Iris pigment epithelial cell (primary cell): ENCODE measurements at places on chromosomes 5 and 9.
A peak's percentile ranks its signal among the peaks of the same experiment; 100 is the strongest.

DNA sequence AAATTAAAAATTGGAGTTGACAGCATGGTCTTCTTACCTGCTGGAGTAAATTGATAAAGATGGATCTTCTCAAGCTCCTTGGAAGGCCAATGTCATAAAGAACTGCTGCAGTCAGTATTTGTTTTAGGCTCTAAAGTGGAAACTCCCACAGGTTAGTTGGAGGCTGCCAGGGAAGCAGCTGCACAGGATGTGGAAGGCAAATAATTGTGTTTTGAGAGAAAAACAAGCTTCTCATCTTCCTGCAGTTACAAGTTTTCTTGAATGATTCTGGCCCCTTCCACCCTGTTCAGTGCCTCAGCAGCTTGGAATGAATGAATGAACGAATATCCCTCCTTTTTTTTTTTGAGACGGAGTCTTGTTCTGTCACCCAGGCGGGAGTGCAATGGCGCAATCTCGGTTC, 13.9 kb downstream of the MROH2B start:
- DNase-seq: no peak

- peak; percentile 91 for DNase-seq
These were observed at the start of gene RAI14 for GRCh38 chr5:34656001-34656699. TSS of gene RAI14 (plus strand) at chr5:34656328. CDS start at chr5:34686920, 30,592 bp downstream.

DNA sequence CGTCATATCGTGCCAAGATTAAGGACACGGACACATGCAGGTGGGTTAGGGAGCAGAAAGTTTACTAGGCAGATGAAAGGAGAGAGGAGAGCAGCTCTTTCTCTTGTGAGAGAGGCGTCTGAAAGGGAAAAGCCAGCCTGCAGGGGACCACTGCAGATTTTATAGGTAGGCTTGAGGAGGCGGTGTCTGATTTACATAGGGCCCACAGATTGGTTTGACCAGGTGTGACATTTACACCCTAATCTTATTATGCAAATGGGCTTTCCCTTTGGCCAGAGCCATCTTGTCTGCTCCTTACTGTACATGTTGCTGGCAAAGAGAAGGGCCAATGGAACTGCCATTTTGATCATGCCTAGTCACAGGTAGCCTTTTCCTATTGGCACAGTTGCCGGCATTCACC, 137.2 kb upstream of the TAF11L2 start:
- no peak for DNase-seq

- no peak for DNase-seq
These were observed 126.4 kb downstream of the DOCK2 start for GRCh38 chr5:169763376-169764017.

DNA sequence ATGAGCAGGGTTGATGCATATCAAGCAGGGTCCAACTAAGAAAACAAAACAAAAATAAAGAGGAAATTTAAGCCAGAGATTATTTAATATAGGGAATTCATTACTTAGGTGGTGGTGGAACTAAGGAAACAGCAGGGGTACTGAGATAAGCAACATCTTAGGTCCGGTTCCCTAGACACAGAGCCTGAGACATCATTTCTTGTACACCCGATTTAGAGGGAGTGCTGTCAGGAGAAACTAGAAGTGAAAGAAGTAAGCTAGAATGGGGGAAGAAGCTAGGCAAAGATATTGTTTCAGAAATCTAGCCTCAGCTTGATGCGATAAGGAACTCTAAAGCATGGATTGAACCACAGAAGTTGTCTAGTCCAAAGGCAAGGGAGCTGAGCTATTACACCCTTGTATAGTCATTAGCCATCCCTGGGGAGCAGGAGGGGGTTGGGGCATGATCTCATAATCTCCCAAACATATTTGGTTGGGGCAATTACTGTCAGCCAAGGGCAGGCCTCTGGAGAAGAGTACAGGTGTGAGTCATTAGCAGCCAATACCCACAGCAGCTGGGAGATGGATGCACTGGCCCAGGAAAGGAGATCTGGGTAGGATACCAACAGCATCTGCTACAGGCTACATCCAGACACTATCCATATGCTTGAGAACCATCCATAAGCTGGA, 194.5 kb downstream of the ARL15 start:
- DNase-seq: no peak

DNA sequence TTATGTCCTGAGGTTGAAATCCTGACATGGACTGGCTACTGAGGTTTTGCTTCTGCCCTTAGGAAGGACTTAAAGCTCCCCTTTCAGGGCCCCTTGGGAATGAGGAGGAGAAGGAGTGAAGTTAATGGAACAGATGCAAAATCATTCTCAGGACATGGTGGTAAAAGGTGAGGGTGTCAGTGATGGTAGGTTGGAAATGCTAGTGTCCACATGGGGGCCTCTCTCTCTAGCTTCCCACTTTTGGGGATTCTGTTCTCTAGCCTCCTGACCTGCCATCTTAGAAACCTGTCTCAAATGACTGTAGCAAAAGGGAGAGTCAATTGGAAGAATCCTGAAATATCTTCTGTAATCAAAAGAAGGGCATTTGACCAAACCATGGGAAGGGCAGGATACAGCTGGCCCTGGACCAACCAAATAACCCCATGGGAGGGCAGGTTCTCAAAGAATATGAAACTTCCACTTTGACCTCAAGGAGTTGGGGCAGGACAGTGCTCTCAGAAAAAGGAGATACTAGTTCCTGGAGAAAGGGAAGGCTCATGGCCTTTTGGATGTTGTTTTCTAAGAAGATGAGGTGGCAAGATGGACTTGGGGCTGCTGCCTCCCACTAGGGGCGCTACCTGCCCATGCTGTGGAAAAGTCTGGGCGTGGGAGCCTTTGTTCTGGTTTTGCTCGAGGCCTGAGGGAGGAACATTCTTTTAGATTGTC, 21.2 kb upstream of the MLANA start:
- no peak for DNase-seq

DNA sequence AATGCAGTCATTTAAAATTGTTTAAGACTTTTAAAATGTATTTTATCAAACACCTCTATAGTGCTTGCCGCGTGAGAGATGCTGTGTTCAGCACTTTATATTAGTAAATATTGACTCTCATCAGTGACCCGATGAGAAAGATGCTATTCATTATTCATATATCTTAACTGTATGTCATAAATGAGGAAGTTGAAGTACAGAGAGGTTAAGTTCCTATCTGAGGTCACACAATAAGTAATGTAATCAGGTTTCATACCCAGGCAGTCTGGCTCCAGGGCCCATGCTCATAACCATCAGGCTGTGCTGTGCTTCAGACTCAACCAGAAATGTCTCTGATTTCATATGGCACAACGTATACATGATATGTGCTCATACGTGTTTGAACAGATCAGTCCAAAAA, 119.0 kb downstream of the SV2C start:
- no peak for DNase-seq

- DNase-seq: peak; percentile 12
These were observed 83.0 kb upstream of the IFNK start for GRCh38 chr9:27440888-27441740.

- no peak for DNase-seq
These were observed 6.6 kb downstream of the ARL10 start for GRCh38 chr5:176371621-176372539.

DNA sequence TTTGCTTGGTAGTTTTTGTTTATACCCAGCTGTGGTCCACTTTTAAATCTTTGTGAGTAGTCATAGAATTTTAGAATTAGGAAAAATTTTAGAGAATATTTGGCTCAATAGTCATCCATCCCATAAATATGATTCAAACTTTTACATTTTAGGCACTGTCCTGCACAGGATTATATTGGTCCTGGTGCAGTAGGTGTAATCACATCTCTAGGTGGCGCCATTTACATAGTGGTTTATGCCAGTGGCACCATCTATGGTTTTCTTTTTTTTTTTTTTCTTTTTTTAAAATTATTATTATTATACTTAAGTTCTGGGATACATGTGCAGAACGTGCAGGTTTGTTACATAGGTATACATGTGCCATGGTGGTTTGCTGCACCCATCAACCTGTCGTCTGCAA, 260.7 kb upstream of the KCNN2 start:
- peak; percentile 70 for DNase-seq

DNA sequence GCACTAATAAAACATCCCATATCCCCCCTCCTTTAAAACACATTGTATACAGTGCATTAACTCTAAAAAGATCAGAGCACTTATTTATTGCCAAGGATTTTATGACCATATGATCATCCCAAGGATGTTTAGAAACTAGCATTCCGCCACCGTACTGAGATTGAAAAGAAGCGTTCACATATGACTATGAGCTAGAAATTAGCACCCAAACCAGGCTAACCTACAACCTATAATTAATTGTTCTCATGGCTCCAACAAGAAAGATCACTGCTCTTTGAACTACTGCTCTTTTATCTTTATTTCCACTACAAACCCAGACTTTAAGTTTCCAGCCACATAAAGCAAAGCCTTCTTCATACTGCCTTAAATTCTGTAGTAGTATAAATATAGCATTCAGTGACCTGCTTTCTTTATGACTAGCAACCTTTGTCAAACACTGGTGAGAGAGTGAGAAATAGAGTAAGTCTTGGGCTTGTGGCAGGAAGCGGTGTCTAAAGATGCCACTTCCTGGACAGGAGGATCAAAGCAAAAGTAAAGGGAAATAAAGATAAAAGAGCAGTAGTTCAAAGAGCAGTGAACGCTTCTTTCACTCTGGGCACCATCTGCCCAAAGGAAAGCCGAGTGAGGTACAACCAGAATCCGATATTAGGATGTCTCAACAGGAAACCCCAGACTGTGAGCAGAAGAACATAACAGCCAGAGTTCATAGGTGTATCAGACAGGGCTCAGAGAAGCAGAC, 151.1 kb upstream of the ERCC6L2 start:
- DNase-seq: no peak

DNA sequence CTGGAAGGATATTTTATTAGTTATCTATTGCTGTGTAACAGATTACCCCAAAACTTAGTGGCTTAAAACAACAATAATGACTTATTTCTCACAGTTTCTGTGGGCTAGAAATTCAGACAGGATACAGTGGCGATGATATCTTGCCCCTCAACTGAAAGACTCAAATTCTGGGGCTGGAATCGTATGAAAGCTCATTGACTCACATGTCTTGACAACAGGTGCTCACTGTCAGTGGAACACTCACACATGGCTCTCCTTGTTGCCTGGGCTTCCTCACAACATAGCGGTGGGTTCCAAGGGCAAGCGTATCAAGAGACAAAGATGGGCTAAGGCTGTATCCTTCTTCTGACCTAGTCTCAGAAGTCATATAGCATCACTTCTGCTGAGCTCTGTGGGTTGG, 3.7 kb upstream of the GNPDA1 start:
- no peak for DNase-seq

- peak; percentile 26 for DNase-seq
These were observed 172.9 kb downstream of the GLIS3 start for GRCh38 chr9:4126996-4127395.

DNA sequence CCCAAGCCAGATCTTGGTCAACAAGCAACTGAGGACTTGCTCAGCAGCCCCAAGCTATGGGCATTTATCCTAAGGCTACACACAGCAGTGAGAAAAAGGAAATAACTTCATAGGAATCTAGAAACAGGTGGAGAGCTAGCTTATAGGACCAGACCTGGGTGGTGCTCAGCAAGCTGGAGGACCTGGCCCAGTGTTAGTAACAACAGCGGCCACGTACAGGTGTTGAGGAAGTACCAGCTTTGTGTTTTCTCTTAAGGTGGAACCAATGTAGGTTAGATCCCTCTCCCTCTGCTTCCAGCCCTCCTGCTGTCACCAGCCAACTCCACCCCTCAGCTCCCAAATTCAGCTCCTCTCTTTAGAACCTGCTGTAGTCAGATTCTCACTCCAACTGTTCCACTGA, 43.4 kb downstream of the IRF1 start:
- DNase-seq: no peak

GRCh38 chr5:73962801-73963425, 336.9 kb downstream of the ARHGEF28 start:
- peak; percentile 60 for DNase-seq

GRCh38 chr5:159440235-159440634, 109.9 kb upstream of the IL12B start:
- DNase-seq: no peak

- DNase-seq: no peak
These were observed 39.7 kb downstream of the TLE1 start for GRCh38 chr9:81649475-81650240.

GRCh38 chr5:114249823-114250222, 112.0 kb upstream of the KCNN2 start:
- DNase-seq: peak; percentile 83

- no peak for DNase-seq
These were observed 35.3 kb downstream of the THBS4 start for GRCh38 chr5:80070338-80071056.

GRCh38 chr5:96714450-96714849, 52.3 kb downstream of the CAST start:
- DNase-seq: no peak

DNA sequence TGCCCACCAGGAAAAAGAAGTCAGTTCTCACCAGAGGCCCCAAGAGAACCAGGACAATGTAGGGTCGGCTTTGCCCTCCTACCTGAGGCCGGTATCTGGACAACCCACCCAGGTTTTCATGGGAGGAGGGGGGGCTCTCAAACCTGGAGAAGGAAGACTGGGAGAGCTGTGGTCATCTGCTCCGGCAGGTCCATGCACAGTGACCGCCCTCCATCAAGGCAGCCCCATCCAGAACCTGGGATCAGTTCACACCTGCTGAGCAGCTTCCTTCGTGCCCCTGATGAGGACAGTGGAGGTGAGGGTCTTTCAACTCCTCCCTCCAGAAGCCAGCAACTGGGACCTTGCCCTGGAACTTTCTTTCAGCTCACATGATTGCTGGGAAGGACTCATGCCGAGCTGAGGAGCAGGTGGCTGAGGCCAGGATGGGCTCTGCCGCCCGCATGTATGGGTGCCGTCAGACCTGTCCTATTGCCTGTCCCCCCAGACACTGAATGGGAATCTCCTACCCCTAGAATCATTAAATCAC, 20.8 kb upstream of the FIBCD1 start:
- no peak for DNase-seq

GRCh38 chr9:36946653-36947052, 87.4 kb downstream of the PAX5 start:
- peak; percentile 18 for DNase-seq

DNA sequence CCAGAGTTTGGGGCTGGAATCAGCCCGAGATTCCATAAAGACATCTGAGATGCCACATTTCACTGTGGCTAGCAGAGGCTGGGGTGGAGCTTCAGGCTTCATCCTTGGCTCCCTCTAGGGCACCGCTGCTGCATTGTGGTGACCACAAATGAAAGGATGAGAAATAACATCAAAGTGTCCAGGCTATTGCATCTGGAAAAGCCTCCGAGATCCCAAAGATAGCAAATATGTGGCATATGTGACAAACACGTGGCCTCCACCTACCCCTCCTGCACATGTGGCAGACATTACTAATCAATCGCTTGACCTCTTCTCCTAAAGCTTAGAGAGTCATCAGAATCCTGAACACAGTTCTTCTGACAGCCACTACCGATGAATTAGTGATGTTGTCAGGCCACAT, 4.5 kb downstream of the SPARC start:
- peak; percentile 39 for DNase-seq

- DNase-seq: peak; percentile 58
These were observed 124.8 kb upstream of the RAD23B start for GRCh38 chr9:107158321-107158720.

GRCh38 chr5:111511831-111512374, 432 bp downstream of the STARD4 start:
- peak; percentile 59 for DNase-seq
